Activated T-helper 2 cell treated with anti-CD3 and anti-CD28 coated beads, Interferon-gamma antibody, Interleukin-2, Interleukin-4, amounts not matched to agents 10 μg/mL and 5 μg/mL and 100 μg/mL, durations not matched to agents 14 hours and 24 hours and 36 hours (primary cell): ENCODE measurements at places on chromosomes 13 and 19.

DNA sequence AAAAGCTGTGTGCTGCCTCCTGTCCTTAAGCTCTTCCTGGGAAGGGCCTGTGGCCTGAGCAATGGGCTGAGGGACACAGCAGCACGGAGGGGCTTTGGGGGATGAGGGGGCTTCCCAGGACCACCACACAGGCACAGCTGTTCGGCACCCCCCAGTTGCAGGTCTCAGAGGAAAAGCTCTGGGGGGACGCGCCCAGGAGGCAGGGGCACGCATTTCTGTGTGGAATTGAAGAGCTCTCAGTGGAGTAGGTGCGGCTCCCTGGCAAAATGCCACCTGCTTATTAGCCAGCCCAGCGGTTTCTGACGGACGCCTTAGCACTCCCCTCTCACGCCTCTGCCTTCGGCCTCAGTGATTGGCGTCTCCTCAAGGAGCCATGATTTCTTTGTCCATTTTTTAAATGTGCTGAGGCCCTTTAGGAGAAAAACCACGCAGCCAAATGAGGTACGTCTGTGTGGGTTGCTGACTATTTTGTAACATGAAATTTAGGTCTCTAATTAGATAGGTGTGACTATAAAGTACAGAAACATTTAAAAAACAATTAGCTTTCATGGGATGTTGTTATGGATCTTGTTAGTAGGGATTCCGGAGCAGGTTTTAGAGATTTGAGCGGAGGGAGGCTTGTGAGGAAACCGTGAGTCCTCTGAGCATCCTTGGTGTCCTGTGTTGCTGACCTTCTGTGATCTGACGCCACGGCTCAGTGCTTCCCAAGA is 4.0 kb downstream of the MCF2L start:
- no peak for DNase-seq

DNA sequence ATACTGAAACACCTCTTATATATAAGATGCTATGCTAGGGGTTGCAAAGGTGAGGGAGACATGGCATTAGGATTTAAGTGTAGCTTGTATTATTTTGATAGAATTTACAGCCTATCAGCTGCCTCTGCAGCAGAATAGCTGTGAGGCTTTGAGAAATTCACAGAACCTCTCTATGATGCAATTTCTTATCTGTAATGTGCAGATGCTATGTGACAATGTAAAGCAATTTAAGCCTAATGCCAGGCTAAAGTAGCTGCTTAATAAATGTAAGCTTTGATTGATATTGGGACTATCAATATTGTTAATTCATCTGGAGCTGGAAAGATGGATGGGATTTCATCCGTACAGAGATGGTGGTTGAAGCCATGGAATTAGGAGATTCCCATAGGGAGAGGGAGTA is 1.6 kb downstream of the ADGRE3 start:
- no peak for DNase-seq

- DNase-seq: no peak
Measured at GRCh38 chr13:112702341-112702985, 12.6 kb downstream of the ATP11A start.

- no peak for DNase-seq
Measured at GRCh38 chr19:6668691-6669090, 1.3 kb downstream of the TNFSF14 start.

- DNase-seq: no peak
Measured at GRCh38 chr19:48444129-48444935, 1.5 kb upstream of the GRWD1 start.

DNA sequence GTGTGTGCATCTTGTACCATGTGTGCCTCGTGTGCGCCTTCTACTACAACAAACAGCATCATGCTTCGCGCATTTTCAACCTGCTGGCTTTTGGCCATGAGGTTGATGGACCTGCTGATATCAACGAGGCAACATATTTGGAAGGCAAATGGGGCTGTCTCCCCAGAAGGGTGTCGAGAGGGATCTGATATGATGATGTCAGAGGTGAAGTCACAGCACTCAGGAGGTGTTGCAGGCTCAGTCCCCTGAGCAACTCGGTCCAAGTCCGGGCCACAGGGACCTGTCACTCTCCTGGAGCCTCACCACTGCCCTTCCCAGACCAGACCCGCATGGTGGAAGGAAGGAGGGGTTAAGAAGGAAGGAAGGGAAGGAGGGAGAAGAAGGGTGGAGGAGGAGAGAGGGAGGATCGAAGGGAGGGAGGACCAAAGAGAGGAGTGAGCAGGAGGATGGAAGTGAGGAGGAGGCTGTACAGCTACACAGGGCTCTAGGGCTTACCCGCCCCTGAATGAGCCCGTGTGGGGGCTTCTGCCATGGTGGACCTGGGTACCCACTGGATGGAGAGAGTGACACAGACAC is 6.7 kb upstream of the C13orf46 start:
- DNase-seq: no peak
